Aorta (tissue), 5 donors: ENCODE measurements at places on chromosomes 2 and 18.

DNA sequence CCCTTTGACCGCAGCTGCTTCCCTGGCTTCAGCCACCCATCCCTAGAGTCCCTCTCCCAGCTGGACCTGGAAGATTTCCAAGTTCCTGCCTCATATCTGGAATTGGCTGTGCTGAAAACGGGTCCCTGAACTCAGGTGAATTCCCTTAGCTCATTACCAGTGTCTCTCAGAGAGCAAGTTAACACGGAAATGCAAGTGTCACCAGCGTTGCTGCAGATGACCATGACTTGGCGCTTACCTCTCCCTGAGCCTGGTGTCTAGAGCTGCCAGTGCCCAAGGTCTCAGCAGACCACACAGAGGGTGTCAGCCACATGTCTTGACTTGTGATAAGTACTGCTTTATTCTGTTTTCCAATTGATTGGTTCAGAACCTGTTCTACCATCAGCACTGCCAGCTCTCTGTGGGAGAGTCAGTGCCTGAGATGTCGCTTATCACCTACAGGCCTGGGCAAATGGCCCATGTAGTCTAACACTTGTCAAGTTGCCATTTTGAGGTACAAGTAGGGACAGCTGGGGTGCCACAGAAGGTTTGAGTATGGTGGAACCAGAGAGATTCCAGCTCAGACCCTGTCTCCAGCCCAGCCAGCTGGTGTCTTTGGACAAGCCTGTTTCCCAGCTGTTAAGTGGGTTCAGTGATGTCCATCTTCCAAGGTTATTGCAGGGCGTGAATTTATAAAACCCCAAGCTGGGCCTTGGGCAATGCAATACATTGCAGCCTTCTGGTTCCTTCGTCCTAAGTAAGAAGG lies 48.7 kb downstream of the LYPD1 start:
- no peak for DNase-seq

GRCh38 chr18:64238076-64238475 lies 89.2 kb upstream of the LINC00305 start:
- no peak for DNase-seq

- peak; percentile 94 for DNase-seq
These were observed at the start of gene SIX2 for GRCh38 chr2:45009303-45009927. Gene SIX2 (minus strand): TSS chr2:45009452. CDS start chr2:45009110, 342 bp downstream.

GRCh38 chr2:84314901-84315330 lies 144.2 kb downstream of the SUCLG1 start:
- peak; percentile 81 for DNase-seq

DNA sequence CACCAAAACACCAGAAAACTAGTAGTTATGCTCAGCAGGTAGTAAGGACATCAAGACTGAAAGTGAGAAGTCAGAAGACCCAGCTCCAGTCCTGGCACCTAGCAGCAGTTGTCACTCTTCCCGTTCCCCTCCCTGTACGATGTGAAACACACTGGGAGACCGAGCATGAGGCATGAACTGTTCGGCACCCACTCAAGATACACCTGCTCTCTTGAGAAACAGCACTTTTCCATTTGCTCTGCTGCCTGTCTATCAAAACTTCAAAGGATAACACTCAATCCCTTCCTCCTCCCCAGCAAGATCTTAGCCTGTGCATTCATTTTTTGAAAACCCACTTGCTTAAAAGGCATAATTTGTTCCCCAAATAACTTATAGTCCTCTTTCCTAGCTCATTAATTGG lies 123.9 kb downstream of the PLEKHM3 start:
- no peak for DNase-seq

DNA sequence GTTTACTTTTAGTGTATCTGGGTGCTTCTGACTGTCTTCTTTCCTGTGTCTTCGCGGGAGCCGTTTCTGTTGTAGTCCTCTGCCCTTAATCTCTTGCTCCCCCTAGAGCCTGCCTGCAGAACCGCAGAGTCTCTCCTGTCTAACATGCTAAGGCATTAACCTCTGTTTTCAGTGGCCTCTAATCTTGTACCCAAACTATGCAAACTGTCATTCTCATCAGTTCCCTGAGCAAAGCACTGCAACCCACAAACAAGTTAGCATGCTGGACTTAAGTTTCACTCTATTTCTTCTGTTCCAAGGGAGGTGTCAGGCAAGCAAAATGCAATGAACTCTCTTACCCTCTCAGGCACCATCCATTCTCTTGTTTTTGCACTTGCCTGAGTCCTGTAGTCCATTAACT lies 138.4 kb downstream of the OTX1 start:
- DNase-seq = no peak

- no peak for DNase-seq
These were observed 26.4 kb downstream of the SKA1 start for GRCh38 chr18:50401295-50401694.

GRCh38 chr2:43127208-43127940 lies 99.0 kb downstream of the ZFP36L2 start:
- DNase-seq = peak; percentile 91

DNA sequence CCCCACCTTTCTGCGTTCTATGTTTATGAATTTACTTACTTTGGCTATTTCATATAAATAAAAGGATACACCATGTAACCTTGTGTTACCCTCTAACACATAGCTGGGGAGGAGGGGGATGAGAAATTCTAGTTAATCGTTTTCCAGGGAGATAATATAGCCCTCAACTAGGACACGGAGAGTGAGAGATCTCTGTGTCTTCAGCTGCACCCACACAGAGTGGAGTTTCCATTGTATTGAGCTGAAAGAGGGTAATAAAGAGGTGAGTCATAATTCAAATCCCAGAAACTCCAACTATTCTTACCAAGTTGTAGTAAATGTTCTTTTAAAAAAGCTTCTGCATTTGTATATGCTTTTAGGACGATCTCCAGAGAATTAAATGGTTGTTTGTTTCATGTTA lies 110.1 kb upstream of the SULT1C3 start:
- no peak for DNase-seq

DNA sequence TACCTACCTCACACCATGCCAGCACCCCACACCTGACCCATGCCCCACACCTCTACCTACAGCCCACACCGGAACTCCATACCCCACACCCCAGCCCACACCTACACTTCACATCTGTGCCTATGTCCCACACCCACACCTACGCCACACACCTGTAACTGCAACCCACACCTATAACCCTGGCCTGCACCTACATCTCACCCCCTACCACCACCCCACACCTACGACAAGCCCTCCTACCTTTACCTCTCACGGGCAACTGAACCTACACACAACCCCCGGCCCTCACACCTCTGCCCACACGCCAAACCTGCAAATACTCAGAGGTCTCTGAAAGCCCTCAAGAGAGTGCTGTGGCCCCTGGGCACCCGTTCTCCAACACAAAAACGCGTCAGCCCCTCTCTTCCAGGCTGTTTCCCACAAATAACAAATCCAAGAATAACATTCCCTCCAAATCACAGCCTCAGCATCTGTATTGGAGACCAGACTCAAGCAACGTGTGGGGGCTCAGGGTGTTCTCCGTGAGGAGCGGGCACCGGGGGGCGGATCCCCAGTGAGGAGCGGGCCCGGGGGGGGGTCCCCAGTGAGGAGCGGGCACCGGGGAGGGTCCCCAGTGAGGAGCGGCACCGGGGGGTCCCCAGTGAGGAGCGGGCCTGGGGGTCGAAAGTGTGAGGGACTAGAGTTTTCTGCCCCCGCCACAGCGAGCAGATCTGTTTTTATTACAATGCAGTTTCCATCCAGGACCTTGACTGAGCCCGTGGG lies 33.4 kb downstream of the SLC66A2 start:
- peak; percentile 58 for DNase-seq

DNA sequence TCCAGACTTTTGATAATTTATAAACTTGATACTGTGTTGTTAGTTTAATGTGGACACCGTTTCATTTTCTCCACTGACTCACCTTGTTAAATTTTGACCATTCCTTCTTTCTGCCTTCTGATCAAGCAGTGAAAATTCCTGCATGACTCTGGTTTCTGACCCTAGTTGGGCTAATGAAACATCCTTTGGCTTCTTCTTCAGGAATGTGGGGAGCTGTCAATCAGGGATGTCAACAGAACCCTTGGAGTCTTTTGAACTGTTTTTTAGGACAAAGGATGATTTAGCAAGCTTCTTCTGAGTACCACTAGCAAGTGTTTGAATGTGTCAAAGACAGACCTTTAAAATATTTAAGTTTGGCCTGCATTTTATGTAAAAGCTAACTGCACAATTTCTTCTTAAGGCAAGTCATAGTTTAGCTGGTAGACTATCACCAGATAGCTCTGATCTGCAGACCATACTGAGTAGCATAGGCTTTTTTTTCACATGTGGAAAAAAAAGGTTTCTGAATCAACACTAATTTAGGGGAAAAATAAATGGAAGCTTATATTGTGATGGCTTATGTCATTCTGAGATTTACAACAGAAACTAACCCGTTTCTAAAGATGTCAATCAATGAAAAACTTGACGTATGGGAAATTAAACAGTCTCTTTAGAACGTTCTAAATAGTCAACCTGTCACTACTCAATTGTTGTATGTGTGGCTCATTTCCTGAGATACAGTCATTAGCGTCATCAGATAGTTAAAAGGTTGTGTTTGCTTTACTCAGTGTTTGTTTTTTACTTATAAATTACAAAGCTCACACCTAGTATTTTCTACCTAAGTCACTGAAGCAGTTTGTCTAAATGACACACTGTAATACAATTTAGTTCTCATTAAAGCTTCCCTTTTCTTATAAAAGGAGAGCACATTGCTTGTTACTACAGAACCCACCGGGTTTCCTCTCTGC lies 311.4 kb downstream of the PTPRM start:
- no peak for DNase-seq

GRCh38 chr18:6054256-6054842 lies 159.0 kb upstream of the TMEM200C start:
- no peak for DNase-seq

- no peak for DNase-seq
These were observed 248.9 kb upstream of the THUMPD2 start for GRCh38 chr2:40027968-40028367.

DNA sequence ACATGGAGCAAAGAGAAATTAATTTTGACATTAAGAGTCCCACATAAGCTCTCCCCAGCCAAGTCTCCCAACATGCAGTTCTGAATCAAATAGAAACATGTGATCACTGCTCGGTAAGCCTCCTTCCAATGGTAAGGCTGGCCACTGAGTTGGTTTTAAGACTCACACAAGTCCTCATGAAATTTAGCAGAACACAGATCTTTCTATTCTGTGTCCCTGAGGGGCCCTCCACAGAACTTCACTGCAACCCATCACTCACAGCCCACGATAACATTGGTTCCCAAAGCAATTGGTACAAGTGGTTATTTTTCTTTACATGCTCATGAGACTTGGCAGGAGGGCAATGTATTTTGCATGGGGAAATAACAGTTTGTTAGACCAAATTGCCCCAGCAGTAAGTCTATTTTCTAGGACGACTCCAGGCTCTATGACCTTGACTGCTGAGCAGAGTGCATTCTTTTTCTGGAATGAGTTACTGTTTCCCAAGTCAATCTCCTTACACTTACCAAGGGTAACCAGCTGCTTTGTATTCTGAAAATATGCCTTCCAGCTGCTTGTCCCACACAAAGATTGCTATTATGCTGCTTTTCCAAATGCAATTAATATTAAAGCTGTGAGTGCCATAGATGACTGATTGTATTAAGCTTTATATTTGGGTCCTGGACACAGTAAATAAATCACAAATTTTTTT lies 142.3 kb upstream of the TANK start:
- DNase-seq = no peak

DNA sequence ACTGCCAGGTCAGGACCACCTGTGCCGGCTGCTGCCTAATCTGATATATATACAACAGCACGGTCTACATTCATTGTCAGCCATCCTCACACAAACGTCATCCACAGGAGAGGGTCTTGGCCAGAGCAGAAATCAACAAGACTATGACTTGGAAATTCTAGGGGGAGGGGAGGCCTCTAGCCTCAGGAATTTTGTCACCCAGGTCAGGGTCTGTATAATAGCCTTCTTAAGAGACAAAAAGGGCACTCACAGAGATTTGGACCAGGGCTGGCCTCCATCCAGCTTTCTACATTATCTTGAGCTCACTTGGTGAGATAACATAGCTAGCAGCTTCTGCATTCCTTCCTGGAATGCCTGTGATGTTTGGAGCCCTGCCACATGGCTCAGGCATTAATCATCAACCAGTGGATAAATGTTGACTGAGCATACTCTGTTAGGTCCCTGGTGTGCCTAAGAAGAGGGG lies 50.4 kb upstream of the CTIF start:
- peak; percentile 93 for DNase-seq

GRCh38 chr18:79690586-79691482 lies 11.2 kb downstream of the CTDP1 start:
- peak; percentile 29 for DNase-seq

DNA sequence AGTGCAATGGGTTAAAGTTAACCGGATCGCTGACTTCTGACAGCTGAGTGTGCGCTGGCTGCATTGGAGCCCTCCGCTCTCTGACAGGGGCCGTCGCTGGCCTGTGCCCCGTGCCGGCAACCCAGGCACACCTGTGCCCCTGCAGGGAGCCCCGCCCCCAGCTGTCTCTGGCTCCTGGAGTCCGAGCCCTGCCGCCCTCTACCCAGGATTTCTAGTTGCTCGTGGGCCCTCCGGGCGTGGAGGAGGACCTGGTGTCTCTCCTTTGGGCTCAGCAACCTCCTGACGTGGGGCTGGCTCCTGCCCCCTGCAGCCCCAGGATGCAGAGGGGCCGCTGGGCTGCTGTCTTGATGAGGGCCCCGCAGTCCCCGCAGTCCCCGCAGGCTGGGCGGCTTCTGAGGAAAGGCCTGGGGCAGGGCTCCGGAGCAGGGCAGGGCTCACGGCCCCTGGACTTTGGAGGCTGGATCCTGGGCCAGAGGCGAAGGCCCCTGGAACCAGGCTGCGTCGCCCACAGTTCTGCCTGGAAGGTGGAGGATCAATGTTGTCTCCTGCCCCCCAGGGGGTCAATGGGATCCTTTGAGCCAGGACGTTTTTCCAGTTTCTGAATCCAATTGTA lies 172.8 kb downstream of the RNF144A start:
- no peak for DNase-seq

DNA sequence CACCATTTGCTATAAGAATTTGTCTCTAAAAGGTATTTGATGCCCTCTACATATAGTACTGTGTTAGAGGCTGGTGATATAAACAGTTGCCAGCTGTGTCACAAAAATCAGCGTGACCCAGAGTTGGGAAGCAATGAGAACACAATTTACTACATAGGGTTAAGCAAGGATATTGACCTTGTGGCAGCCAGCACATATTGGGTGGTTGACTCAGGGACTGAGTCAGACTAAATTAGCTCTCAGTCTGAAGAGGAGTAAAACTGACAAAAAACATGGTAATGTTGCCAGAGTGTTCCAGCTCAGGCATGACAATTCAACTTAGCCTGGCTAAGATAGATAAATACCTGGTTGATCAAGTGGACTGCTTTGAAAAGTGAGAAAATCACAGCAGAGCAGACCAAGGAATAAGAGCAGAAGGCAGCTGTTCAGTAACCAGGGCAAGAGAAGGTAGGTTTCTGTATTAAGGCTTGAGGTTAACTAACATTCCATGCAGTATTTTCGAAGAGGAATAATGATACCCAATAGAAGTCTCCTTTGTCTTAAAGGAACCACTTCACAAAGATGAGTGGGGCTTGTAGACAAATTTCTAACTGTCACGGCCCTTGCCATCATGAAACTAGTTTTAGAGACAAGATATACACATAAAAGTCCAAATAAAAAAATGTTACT lies 108.2 kb upstream of the ERBB4 start:
- DNase-seq = no peak

DNA sequence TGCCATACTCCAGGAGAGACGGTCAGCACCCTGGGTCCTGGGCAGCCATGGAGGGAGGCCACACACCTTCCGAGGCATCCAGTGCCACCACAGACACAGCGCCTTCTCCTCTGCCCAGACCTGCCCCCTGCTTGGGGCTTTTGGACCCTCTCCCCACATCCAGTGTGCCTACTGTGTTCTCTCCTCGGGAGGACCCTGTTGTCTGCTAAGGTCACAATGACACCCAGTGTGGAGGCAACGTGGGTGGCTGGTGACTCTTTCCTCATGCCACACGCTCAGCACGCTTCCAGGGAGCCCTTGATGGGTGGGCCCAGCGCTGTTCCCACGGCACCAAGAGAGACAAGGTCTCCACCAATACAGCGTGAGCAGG lies 251.9 kb downstream of the EIPR1 start:
- DNase-seq = no peak
